SW 1271 (cell line): ENCODE measurements at places on chromosomes 6 and 20.

- no peak for DNase-seq
Measured at GRCh38 chr20:13085275-13085674, 76.5 kb downstream of the SPTLC3 start.

- peak; percentile 24 for DNase-seq
Measured at GRCh38 chr6:63066055-63066704, 145.1 kb upstream of the FKBP1C start.

DNA sequence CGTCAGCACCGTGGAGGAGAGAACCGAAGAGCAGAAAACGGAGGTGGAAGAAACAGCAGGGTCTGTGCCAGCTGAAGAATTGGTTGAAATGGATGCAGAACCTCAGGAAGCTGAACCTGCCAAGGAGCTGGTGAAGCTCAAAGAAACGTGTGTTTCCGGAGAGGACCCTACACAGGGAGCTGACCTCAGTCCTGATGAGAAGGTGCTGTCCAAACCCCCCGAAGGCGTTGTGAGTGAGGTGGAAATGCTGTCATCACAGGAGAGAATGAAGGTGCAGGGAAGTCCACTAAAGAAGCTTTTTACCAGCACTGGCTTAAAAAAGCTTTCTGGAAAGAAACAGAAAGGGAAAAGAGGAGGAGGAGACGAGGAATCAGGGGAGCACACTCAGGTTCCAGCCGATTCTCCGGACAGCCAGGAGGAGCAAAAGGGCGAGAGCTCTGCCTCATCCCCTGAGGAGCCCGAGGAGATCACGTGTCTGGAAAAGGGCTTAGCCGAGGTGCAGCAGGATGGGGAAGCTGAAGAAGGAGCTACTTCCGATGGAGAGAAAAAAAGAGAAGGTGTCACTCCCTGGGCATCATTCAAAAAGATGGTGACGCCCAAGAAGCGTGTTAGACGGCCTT lies 41.6 kb downstream of the ZBTB2 start:
- DNase-seq, result peak; percentile 87

- no peak for DNase-seq
Measured at GRCh38 chr6:113587078-113587699, 270.0 kb upstream of the MARCKS start.

GRCh38 chr20:40670253-40670652 lies 18.8 kb downstream of the MAFB start:
- DNase-seq, result no peak

GRCh38 chr20:23260181-23260840 lies 90.3 kb upstream of the NXT1 start:
- DNase-seq, result no peak

- no peak for DNase-seq
Measured at GRCh38 chr6:140784573-140784972, 1348.2 kb upstream of the GJE1 start.

DNA sequence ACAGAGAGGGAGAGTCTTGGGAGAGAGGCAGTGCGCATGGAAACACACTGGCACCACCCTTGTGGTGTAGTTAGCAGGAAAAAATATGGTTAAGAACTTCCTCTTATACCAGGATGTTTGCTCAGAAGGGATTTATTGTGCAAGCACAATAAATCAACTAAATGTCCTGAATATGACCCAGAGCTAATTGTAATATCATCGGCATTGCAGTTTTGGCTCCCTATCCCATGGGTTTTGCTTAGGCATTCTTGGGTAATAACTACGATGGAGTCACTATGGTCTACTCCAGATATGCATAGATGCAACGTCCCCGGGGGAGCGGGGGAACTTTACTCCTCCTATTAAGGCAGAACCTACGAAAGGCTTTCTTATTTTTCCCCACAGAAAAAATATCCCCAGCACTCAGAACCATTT lies 751.6 kb downstream of the EYS start:
- no peak for DNase-seq

- no peak for DNase-seq
Measured at GRCh38 chr6:90502866-90503407, 83.9 kb downstream of the MAP3K7 start.

GRCh38 chr6:25485821-25486534 lies 166.0 kb upstream of the SCGN start:
- DNase-seq, result no peak

GRCh38 chr6:27866357-27867050 lies 45.7 kb downstream of the OR2B2 start:
- peak; percentile 18 for DNase-seq

- DNase-seq, result no peak
Measured at GRCh38 chr6:72621291-72622093, at the start of gene KCNQ5. KCNQ5 (plus strand) TSS chr6:72622064.

DNA sequence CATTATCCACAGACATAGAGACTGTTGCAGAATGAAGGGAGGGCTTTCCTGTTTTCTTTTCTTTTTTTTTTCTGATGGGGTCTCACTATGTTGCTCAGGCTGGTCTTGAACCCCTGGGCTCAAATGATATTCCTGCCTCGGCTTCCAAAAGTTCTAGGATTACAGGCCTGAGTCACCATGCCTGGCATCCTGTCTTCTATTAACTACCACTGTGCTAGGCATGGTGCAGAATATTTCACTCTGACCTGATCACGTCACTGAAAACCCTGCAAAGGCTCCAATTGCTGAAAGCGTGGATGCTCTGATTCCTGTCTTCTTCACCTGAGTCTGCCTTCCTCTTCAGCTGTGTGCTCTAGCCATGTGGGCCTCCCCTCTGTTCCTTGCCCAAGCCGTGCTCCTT lies 8.5 kb upstream of the DNMT3B start:
- no peak for DNase-seq

DNA sequence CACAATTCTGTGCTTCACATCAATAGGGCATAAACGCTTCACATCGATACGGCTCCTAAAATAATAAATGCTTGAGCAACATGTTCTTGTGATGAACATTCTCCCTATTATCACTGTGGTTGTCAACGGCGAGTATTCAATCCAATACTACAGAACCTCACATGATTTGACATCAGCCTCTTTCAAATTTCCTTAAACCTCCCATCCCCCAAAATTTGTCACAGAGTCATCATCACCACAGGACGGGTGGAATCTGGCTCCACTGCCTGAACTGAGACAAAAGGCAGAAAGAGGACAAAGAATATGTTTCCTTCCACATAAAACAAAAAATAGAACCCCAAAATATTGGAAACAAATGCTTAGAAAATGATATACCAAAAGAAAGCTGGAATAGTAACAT lies 7.3 kb downstream of the THEMIS start:
- DNase-seq, result no peak

DNA sequence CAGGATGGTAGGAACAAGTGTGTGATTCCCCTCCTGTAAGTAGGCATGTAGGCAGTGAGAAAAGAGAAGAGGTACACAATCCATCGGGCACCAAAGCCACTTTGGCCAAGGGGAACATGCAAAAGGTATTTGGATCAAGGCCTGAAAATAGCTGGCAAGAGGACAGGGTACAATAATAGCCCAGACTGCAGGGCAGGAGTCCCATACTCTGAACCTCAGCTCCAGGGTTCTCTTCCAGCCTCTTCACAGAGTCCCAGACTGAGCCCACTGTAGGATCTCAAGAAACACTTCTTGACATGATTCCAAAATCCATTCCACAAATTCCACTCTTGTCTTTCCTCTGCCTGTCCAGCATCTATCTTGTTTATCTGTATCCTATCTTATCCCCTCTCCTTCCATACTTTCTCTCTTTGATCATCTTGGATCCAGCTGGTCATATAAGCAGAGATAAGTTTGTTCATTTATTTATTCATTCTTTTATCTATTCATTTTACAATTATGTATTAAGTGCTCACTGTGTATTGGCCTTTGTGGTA lies 19.7 kb downstream of the ACSS2 start:
- no peak for DNase-seq

GRCh38 chr20:37342231-37343177 lies 3.4 kb upstream of the SRC start:
- DNase-seq, result no peak

DNA sequence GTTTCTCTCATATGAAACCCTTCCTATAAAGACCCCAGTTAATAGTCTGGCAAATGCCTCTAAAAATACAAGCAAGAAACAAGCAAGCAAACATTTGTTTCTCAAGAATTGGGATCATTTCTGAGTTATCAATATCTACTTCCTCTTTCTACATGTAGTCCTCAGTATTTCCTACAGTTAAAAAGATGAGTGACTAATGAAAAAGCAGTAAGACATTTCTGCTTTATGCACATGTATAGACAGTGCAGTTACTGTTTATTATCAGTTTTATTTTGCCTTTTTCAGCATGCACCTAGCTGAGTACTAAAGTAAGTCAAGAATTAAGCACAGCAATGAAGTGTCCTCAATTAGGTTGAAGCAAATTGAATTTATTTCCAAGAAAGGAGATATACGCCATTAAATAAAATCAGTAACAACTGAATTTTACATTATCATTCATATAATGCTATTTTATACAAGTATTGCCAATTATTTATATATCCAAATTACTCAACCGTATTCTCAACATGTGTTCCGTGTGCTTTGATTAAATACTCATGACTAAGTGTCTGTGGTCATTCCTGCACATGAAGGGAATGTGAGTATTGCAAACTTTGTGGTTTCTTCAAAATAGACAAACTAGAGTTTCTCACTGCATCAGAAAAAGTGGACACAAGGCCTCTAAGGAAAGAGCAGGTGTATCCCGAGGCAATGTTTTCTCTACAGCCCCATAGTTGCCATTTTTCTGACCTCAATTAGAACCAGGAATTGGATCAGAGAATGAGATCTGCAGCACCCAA lies 159.3 kb upstream of the MARCKS start:
- peak; percentile 27 for DNase-seq

DNA sequence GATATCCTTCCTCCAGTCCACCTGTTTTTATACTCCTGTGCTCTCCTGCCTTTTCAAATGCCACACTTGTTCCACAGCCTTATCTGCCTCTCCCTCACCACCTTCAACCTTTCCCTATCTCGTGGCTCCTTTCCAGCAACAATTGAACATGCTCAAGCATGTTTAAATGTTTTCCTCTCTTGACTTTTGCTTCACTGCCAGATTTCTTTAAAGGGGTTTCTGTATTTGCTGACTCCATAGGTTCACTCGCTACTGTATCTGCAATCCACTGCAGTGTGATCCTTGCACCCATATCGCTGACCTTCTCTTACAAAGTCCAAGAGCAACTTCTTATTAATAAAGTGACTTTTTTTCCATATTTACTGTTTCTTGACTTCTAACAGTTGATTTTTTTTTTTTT lies 11.2 kb upstream of the GMNN start:
- DNase-seq, result no peak

GRCh38 chr20:34600892-34601653 lies 42.6 kb downstream of the MAP1LC3A start:
- DNase-seq, result no peak

- no peak for DNase-seq
Measured at GRCh38 chr6:16742116-16742515, 19.1 kb downstream of the ATXN1 start.

GRCh38 chr6:6639572-6639971 lies 51.1 kb downstream of the LY86 start:
- no peak for DNase-seq

DNA sequence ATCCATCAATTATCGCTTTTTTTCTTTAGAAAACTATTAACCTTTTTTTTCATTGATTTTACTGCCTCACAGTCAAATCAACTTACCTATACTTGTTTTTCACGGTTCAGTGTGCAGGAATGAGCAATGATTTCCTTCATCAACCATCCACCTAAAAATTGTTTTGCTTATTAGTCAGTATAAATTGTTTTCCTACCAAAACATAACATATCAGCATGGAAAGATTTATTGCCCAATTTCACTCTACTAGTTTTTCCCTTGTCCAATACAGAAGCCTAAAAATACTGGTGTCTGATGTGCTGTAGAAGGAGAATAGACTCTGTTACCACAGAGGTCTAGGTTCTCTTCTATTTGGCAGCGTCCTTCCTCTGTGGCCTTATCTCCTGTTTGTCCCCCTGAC lies 558.2 kb upstream of the CITED2 start:
- DNase-seq, result no peak
